ENCODE measurements at places on chromosomes 16 and 17. TPM values are rescaled to one million over a fixed set of nuclear protein-coding genes. Genes with fewer than 3 reads are reported as not detected.

Gene ARHGDIG
- 0.36 TPM for total RNA-seq

Gene PMFBP1
- under 0.01 TPM for total RNA-seq

Gene CA5A
- not detected for total RNA-seq

Gene OR2C1
- under 0.01 TPM for total RNA-seq

Gene TBC1D3C
- total RNA-seq = not detected

Gene LIMD2
- 4.5 TPM for total RNA-seq

Gene CCDC78
- total RNA-seq = 0.56 TPM

All from IMR-90 (cell line).